ENCODE measurements at places on chromosomes 16 and 17.

- no peak for DNase-seq
Measured at GRCh38 chr17:37726248-37726647, 18.6 kb downstream of the HNF1B start.

GRCh38 chr17:36641877-36642845, 40.8 kb downstream of the MRM1 start:
- no peak for DNase-seq

DNA sequence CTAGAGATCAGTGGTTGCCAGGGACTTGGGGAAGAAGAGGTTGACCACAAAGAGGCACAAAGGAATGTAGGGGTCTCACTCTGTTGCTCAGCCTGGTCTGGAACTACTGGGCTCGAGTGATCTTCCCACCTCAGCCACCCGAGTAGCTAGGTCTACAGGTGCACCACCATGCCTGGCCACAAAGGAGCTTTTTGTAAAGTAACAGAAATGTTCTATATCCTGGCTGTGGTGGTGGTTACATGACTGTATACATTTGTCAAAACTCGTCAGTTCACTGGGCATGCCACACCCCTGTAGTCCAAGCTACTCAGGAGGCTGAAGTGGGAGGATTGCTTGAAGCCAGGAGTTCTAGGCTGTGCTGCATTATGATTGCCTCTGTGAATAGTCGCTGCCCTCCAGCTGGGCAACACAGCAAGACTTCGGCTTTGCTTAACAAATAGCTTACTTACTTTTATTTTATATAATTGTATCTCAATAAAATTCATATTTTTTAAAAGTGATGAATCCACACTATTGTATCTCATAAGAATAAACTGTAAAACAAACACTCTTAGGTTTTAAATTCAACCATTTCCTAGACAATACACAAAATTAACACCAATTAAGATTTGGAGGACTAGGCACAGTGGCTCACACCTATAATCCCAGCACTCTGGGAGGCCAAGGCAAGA, 5.0 kb downstream of the SKA2 start:
- DNase-seq = no peak

- no peak for DNase-seq
Measured at GRCh38 chr16:60304066-60304465, 1570.0 kb upstream of the GOT2 start.

- DNase-seq = no peak
Measured at GRCh38 chr16:79170555-79171246, 429.8 kb downstream of the MAF start.

DNA sequence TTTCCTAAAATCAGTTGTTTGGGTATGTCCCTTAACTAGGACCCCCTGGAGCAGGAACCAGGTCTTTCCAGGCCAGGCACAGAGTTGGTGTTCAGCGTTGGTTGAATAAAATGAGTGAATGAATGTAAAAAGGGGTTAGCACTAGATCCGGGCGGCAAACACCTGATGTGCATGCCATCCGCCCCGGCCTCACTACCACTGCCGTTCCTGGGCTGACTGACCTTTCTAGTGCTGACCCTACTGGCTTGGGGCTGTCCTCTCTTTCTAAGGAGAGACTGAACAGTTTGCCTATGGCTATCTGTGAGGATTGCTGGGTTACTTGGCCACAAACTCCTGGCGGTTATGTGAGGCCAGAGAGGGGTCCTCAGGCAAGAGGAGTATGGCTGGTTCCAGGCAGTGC, 10.1 kb upstream of the PHF12 start:
- no peak for DNase-seq

DNA sequence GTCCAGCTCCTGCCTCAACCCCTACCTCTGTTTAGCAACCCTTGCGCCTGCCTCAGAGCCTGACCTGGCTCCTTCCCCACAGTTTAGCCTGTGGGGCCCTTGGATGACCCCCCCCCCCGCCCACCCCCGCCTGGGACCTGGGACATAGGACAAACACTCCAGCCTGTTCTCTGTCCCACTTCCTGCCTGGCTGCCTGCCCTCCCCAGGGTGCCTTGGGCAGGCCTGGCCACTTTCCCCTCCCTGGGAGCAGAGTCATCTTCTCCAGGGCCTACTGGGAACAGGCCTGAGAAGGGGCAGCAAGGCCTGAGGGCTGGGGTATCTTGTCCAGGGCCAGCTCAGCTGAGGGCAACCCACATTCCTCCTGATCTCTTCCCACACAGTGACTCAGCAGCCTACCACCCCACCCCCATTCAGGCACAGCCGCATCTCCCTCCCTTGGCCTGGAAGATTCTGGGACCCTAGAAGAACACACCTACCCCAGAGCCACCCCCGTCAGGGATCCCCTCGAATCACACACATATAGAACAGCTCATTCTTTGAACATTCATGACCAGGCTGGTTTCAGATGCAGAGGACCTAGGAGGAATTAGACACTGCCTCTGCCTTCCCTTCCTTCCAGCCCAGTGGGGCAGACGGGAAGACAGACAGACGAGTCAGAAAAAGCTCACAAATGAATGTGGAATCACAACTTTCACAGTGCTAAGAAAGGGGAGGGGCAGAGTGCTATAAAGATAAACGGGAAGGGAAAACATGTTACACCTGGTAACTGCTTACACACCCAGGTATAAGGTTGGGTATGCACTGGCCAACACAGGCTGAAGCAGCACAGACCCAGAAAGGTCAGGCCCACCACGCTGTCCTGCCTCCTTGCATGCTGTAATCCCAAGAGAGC, 6.0 kb downstream of the FHOD1 start:
- no peak for DNase-seq

DNA sequence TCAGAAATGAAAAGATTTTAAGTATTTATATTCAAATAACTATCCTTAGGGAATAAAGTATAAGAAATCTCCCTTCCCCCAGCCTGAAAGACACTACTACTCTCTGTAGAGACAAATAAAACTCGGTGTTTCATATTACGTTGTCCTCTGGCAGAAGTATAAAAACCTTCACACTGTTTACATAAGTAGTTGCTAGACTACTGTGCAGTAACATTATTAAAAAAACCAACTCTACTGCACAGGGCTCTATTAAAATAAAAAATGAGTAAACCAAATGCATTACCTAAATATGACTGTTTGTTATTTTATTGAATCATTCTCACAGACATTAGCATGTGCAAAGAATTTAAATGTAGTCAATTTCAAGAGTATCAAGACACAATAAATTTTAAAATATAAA, 67.4 kb downstream of the MED13 start:
- no peak for DNase-seq

GRCh38 chr16:50474138-50474537, 74.1 kb upstream of the NKD1 start:
- DNase-seq = no peak

DNA sequence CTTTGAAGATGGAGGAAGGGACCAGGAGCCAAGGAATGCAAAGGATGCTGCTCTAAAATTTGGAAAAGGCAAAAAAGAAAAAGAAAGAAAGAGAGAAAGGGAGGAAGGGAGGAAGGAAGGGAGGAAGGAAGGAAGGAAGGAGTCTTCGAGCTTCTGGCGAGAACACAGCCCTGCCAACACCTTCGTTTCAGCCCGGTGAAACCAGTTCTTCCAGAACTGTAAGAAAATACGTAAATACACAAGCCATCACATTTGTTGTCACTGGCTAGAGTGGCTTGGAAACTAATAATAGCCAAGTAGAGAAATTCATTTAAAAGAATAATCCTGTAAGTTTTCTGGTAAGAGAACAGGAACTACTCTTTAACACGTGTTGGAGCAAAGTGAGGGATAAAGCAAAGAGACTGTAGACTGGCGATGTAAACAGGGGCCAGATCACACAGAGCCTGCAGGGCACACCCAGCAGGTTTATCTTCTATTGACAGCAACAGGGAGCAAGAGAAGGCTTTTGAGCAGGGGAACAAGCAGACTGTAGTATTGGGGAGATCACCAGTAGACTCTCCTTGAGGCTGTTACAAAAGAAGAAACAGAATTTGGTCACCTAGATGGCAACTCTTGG, 188.7 kb upstream of the MPHOSPH6 start:
- DNase-seq = no peak
